ENCODE measurements at places on chromosomes 16 and 17.

GRCh38 chr16:88640498-88641247 is 2.3 kb downstream of the IL17C start:
- no peak for DNase-seq

- DNase-seq = no peak
Measured at GRCh38 chr17:66407864-66408263, 105.5 kb downstream of the PRKCA start.

- DNase-seq = no peak
Measured at GRCh38 chr17:16080366-16080765, 80.7 kb downstream of the TTC19 start.

DNA sequence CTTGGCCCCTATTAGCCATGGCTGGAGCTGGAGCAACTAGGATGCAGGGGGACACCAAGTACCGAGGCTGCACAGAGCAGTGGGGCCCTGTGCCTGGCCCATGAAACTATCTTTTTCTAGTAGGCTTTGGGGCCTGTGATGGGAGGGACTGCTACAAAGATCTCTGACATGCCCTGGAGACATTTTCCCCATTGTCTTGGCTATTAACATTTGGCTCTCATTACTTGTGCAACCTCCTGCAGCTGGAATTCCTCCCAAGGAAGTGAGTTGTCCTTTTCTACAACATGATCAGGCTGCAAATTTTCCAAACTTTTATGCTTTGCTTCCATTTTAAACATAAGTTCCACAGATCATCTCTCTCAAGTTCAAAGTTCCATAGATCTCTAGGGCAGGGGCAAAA is 174.7 kb upstream of the ANKFN1 start:
- no peak for DNase-seq

DNA sequence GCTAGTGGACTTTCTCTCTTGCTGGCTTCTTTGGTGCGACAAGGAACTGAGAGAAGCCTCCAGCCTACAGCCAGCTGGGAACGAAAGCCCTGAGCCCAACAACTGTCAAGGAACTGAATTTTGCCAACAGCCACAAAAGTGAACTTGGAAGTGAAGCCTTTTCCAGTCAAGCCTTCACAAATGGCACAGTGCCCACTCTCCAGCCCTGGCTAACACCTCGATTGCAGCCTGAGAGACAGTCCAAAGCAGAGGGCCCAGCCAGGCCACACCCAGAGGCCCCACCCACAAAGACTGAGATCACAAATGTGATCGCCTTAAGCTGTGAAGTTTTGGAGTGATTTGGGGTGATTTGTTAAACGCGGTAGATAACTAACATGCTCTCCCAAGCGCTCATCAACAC is 244.6 kb upstream of the SDK2 start:
- no peak for DNase-seq

GRCh38 chr17:15351478-15351840 is 10.1 kb upstream of the TEKT3 start:
- no peak for DNase-seq

GRCh38 chr16:86992587-86992986 is 324.6 kb downstream of the C16orf95 start:
- no peak for DNase-seq

DNA sequence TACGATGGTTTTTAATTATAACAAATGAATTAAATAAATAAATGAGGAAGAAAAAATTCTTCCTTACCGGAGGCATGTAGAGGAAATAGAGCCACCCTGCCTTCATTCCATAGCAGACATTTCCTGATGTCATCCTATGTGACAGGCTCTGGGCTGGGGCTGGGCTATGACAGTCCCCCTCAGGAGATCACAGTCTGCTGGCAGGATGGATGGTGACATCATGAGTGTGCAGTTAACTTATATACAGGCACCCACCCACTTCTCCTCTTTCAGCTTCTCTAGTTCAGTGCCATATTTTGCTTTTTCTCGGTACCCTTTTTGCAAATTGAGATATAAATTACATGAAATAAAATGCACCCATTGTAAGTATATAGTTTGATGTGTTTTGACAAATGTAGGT is 6.4 kb upstream of the CMTM3 start:
- DNase-seq = no peak

- no peak for DNase-seq
Measured at GRCh38 chr17:63842173-63842539, 329 bp downstream of the SMARCD2 start.

GRCh38 chr17:58006560-58006923 is 504 bp downstream of the SRSF1 start:
- peak; percentile 45 for DNase-seq

DNA sequence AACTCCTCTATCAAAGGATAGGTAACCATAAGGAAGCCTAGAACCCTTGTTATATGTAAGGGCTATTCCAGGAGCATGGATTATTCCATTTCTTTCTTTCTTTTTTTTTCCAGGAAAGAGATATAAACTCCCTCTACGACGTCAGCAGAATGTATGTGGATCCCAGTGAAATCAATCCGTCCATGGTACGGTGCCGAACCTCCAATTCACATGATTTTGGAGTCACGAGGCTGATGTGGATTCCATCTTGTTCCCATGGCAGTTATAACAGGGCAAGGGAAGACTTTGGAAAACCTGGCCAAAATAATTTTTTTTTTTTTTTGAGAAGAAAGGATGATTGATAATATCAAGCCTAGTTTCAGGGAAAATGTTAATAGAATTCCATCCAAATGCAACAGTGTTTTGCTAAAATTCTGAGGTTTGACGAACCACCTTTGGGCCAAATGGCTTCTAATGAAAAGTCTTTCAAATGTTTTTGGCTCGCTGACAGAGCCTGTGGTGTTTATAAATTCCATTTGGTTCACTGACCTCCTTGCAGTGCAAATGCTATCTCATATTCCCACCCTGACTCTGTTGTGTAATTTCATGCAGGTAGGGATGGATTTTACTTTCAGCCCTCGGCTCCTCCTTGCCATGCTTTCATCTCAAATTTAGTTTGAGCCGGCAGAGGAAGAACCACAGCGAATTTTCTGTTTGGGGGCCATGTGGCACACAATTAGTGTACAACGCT is 90.0 kb downstream of the SDR42E1 start:
- DNase-seq = no peak

DNA sequence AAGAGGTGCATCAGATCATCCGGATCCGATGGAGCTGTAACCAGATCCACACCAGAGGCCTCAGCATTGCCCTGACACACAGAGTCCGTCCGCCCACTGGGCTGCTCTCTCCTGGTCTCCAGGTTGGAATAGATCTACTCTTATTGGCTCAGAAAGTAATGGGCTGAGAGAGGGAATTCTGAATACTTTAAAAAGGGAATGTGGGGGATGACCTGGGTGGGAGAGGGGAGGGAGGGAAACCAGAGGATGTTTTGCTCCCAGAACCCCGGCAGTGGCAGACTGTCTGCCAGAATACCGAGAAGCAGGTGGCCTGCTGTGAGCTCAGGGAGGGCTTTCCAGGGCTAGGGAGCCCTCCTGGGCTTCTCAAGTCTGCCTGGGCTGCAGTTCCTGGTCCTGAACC is 126.5 kb downstream of the ENGASE start:
- DNase-seq = no peak

DNA sequence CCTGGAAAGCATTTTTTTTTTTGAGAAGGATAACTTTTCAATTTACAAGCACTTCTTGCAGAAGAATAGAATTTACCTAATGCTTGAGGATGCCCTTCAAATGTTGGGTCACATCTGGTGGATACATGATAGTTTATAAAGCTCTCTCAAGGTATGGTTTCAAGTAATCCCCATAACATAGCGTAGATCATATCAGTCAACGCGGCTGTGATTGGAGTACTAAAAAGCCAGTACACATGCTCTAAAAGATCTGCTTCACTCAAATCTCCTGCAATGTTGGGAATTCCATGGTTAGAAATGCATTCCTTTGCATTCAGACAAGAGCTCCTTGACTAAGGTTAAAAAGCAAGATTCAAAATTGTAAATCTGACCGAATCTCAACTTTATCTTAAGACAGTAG is 3.9 kb upstream of the KCNJ16 start:
- DNase-seq = no peak

- DNase-seq = no peak
Measured at GRCh38 chr16:63998-64913, 8.2 kb downstream of the RHBDF1 start.

DNA sequence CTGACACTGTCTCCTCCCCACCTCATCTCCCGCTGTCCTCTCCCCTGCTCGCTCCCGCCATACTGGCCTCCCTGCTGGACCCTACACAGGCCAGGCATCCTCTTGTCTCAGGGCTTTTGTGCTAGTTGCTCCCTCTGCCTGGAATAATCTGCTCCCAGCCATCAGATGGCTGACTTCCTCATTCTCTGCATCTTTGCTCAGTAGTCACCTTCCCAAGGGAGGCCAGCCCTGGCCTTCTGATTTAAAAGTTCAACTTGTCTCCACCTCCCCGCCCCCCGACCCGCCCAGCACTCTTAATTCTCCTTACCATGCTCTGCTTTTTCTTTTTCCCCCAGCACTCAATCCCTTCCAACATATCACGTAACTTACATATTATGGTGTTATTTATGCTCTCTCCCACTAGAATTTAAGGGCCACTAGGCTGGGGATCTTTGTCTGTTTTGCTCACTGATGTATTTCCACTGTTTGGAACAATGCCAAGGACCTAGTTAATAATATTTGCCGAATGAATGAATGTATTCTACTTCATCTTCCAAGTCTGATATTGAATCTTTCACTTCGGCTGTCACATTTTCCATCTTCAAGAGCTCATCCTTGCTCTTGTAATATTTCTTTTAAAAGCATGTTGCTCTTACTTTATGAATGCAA is 178.3 kb downstream of the CDK5R1 start:
- no peak for DNase-seq

DNA sequence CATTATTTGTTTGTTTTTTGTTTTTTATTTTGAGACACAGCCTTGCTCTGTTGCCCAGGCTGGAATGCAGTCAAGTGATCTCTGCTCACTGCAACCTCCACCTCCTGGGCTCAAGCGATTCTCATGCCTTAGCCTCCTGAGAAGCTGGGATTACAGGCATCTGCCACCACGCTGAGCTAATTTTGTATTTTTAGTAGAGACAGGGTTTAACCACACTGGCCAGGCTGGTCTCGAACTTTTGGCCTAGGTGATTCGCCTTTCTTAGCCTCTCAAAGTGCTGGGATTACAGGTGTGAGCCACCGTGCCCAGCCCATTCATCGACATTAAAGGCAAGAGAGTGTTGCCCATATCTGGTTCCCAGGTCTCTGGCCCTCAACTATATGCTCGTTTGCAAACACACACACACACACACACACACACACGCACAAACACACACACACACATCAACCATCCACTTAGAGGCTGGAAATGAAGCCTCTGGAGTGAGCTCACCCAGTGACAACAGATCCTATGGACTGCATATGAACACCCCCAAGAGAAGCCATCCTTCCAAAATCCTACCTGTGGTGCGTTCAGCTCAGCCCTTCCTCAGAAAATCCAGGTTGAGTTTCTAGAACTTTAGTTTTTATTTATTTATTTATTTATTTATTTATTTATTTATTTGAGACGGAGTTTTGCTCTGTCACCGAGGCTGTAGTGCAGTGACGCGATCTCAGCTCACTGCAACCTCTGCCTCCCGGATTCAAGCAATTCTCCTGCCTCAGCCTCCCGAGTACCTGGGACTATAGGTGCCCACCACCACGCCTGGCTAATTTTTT is 12.3 kb upstream of the SEPHS2 start:
- no peak for DNase-seq

DNA sequence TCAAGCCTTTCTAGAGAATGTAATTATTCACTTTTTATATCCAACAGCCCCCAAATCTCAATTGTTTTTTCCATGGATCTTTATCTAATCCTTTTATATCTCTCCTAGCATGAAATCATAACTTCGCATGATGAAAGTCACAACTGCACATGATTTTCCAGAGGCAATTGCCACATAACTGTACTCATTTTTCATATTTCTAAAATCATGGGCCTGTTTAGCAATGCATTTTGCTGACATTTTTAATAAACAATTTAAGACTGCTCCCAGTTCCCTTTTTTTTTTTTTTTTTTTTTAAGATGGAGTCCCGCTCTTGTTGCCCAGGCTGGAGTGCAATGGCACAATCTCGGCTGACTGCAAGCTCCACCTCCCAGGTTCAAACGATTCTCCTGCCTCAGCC is 83.5 kb downstream of the VMP1 start:
- no peak for DNase-seq

GRCh38 chr16:87836844-87837581 is 32.3 kb downstream of the SLC7A5 start:
- no peak for DNase-seq

GRCh38 chr17:40086150-40087044 is 14.0 kb downstream of the NR1D1 start:
- DNase-seq = no peak

DNA sequence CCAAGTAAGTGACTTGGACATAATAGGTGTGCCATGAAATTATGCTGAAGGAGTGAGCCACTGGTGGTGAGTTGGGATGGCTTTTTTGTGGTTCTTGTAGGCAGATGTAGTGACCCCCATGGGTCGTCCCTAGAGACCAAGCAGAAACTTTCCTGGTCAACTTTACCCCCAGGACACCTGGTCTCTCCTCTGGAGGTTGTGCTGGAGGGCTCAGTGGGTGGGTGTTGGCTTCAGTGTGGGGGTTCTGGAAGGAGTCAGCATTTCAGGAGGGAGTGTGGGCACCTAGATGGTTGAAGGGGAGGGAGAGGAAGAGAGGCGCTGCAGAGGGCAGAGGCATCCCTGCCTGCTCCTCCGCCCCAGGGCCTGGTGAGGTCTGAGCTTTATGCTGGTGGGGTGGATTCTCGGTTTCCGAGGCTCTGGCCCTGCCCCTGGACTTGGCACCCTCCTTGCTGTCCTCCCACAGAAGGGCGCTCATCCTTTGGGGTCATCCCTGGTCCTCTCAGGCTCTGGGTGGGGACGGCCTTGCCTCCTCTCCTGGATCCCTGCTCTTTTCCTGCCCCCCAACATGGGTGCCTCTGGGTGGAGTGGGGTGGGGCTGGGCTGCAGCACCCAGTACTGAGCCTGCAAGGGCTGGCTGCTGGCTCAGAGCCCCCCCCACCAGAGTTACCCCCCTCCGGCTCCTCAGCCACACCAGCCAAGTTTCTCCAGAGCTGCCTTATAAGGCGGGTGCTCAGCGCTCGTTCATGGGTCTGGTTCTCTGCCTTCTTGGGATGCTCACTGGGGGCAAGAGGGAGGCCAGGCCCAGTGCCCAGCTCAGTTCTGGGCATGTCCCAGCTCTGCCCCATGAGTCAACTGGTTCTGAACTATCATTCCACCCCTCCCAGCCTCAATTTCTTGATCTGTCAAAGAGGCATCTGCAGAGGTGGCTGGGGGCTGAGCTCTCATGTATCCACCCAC is 266.8 kb downstream of the SEC14L1 start:
- DNase-seq = no peak

- DNase-seq = no peak
Measured at GRCh38 chr16:89067677-89068443, 25.8 kb upstream of the ACSF3 start.

GRCh38 chr16:86455640-86456039 is 54.7 kb upstream of the FOXF1 start:
- DNase-seq = no peak

DNA sequence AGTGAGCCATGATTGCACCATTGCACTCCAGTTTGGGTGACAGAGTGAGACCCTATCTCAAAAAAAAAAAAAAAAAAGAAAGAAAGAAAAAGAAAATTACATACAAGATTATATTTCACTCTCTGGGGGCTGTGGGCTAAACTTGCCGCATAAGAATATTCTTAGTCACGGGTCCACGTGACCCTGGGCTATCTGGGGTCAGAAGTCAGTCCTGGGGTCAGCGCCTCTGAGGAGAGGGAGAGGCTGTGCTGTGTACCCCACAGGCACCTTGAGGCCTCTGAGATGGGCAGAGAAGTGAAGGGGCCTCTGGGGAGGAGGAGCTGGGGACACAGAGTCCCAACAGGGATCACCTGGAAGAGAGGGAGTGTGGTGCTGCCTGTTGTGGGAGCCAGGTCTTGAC is 5.8 kb upstream of the CD79B start:
- no peak for DNase-seq
